ENCODE measurements at places on chromosomes 1 and 21. TPM values are rescaled to one million over a fixed set of nuclear protein-coding genes. Genes with fewer than 3 reads are reported as not detected.

Gene SPRR2F
- not detected for total RNA-seq

- H3K27me3 ChIP-seq = peaks cover 60% of the 10 kb centered on the region
- peak overlapping the region; percentile 47 for H3K4me3 ChIP-seq
- no peak for DNase-seq
- H3K4me1 ChIP-seq = peaks cover 10% of the 10 kb centered on the region
- H3K36me3 ChIP-seq = no peaks in the 10 kb centered on the region
Observed at GRCh38 chr1:111990026-111990877, 784 bp upstream of the KCND3 start.

DNA sequence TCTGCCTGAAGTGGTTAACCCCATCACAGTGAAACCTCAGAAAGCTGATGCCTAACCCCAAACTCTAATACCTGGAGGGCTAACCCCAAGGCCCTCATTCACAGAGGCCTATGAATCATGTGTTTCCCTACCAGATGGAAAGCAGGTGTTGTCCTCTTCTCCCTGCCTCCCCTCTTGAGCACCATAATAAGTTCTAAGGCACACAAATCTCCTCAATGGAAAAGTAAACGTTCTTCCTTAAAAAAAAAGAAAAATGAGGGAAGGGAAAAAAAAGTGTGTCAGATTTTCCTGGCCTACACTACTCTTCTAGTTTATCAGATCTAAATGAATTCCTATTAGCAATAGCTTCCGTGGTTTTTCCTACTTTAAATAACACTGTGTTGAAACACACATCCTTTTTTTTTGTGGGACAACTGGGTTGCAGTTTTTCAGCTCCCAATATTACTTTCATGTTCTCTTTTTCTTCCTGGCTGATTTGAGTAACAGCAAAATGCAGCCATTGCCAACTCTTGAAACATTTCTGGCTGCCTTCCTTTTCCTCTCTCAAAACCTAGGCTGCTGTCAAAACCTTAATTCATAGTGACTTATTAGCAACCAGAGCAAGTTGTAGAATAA, 43.2 kb downstream of the SLC44A3 start:
- no peak overlapping the region for H3K27ac ChIP-seq
- no peak for DNase-seq
- no peaks in the 10 kb centered on the region for H3K36me3 ChIP-seq
- peaks cover 2% of the 10 kb centered on the region for H3K27me3 ChIP-seq
- no peaks in the 10 kb centered on the region for H3K4me1 ChIP-seq
- H3K4me3 ChIP-seq = no peak overlapping the region

DNA sequence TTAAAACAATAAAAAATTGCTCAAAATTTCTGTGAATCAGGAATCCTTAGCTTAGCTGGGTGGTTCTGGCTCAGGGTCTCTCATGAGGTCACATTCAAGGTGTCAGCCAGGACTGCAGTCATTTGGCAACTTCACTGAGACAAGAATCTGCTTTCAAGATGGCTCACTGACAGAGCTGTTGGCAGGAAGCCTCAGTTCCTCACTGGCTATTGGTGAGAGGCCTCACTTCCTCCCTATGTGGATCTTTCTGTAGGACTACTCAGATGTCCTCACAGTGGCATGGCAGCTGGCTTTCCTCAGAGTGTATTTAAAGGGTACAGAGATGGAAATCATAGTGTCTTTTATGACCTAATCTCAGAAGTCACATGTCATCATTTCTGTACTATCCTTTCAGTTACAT, 785.7 kb downstream of the ADGRL2 start:
- no peaks in the 10 kb centered on the region for H3K36me3 ChIP-seq
- H3K27ac ChIP-seq = no peak overlapping the region
- no peaks in the 10 kb centered on the region for H3K27me3 ChIP-seq
- peak; percentile 1 for DNase-seq
- H3K4me3 ChIP-seq = no peak overlapping the region

Gene TEKT2
- total RNA-seq = 0.20 TPM

GRCh38 chr21:35933466-35933865, 126.9 kb downstream of the SETD4 start:
- DNase-seq = no peak
- H3K4me3 ChIP-seq = no peak overlapping the region
- H3K36me3 ChIP-seq = no peaks in the 10 kb centered on the region
- no peaks in the 10 kb centered on the region for H3K27me3 ChIP-seq

Gene CCDC30
- total RNA-seq = 0.60 TPM

DNA sequence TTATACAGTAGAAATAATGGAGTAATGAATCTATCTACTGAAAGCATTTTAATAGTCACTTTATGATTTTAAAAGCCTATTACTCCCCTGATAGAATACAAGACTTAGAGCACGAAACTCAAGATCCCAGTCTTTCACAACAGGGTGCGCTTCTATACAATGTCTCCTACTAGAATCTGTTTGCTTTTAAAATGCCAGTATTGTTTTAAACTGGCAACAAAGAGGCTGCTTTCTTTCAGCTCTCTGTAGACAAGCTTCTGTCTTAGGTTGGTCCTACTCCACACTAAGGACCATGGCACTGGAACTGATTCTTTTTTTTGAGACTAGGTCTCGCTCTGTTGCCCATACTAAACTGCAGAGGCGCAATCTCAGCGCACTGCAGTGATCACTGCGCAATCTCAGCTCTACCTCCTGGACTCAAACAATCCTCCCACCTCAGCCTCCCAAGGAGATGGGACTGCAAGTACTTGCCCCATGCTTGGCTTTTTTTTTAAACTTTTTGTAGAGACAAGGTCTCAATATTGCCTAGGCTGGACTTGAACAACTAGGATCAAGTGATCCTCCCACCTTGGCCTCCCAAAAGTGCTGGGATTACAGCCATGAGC, 4.8 kb downstream of the DCAF8 start:
- H3K27ac ChIP-seq = peak overlapping the region; percentile 65
- peaks cover 45% of the 10 kb centered on the region for H3K4me1 ChIP-seq
- no peaks in the 10 kb centered on the region for H3K27me3 ChIP-seq

Gene OR11L1
- not detected for total RNA-seq

Gene NR0B2
- total RNA-seq = not detected

Gene RGS13
- total RNA-seq = not detected

Gene CASP9
- total RNA-seq = 11.5 TPM

DNA sequence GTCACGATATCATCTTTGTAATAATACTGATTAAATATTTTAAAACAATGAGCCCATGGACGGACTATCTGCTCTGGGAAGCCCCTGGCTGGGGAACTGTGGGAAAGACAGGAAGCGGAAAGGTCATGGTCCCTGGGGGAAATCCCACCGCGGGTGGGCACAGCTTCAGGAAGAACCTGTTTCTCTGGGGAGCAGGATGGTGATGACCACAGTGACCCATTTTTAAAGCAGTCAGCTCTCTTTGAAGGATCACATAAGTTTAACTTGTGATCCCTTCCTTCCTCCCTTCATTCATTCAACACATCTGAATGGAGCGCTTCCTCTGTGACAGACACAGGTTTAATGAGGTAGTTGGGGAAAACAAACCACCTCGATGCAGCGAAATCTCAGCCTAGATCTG, 73.0 kb downstream of the DHRS3 start:
- peaks cover 3% of the 10 kb centered on the region for H3K27me3 ChIP-seq
- no peaks in the 10 kb centered on the region for H3K36me3 ChIP-seq
- no peak overlapping the region for H3K4me3 ChIP-seq
- peaks cover 12% of the 10 kb centered on the region for H3K4me1 ChIP-seq
- H3K27ac ChIP-seq = peak overlapping the region; percentile 34
- DNase-seq = no peak

- no peak for DNase-seq
- H3K4me3 ChIP-seq = no peak overlapping the region
- no peak overlapping the region for H3K27ac ChIP-seq
- H3K4me1 ChIP-seq = peaks cover 12% of the 10 kb centered on the region
- H3K27me3 ChIP-seq = no peaks in the 10 kb centered on the region
- no peaks in the 10 kb centered on the region for H3K36me3 ChIP-seq
Observed at GRCh38 chr1:100622966-100623762, 85.2 kb downstream of the GPR88 start.

- no peak overlapping the region for H3K4me3 ChIP-seq
- no peak for DNase-seq
- no peaks in the 10 kb centered on the region for H3K4me1 ChIP-seq
- no peak overlapping the region for H3K27ac ChIP-seq
- H3K36me3 ChIP-seq = no peaks in the 10 kb centered on the region
Observed at GRCh38 chr1:118124064-118124463, 61.0 kb downstream of the SPAG17 start.

GRCh38 chr21:18424276-18424675, 20.7 kb upstream of the TMPRSS15 start:
- no peak overlapping the region for H3K27ac ChIP-seq
- H3K4me3 ChIP-seq = no peak overlapping the region
- no peak for DNase-seq
- H3K27me3 ChIP-seq = no peaks in the 10 kb centered on the region

DNA sequence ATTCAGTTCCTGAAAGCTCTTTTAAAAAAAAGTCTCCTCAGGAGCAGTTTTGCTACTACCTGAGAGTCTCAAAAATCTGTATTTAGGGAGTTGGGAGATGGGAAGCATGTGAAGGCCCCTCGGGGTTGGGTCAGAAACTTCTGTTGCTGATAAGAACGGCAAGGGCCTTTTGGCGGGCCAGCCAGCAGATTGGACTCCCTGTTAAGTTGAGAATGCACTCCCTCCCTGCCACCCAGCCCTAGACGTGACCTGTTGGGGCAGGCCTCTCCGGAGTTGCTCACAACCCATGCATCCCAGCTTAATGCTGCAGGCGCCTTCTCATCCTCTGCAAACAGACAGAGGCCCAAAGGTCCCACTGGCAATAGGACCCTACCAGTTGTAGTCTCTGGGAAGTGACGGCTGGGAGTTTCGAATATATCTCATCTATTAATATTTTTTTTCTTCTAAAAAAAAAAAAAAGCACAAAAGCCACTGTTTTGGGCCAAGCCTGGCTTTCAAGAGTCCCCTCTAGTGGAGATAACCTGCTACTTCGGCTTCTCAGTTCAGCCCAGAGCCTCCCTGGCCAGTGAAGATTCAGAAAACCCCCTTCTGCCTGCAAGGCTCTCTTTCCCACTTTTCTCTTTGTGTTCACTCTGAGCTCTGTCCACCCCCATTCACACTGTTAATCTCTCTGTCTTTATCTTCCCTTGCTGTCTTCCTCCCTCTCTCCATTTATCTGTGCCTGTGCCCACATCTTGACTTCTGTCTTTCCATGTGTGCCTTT, 5.3 kb downstream of the PLXNA2 start:
- peaks cover 12% of the 10 kb centered on the region for H3K4me1 ChIP-seq
- peak; percentile 21 for DNase-seq
- no peak overlapping the region for H3K27ac ChIP-seq
- H3K27me3 ChIP-seq = peaks cover 44% of the 10 kb centered on the region
- no peak overlapping the region for H3K4me3 ChIP-seq

Gene RGS4
- not detected for total RNA-seq

Gene TNNI3K
- total RNA-seq = not detected
